ENCODE measurements at places on chromosomes 16 and 17. TPM values are rescaled to one million over a fixed set of nuclear protein-coding genes. Genes with fewer than 3 reads are reported as not detected.

GRCh38 chr16:2835638-2836493 lies 5.8 kb downstream of the ZG16B start:
- no peak for DNase-seq

DNA sequence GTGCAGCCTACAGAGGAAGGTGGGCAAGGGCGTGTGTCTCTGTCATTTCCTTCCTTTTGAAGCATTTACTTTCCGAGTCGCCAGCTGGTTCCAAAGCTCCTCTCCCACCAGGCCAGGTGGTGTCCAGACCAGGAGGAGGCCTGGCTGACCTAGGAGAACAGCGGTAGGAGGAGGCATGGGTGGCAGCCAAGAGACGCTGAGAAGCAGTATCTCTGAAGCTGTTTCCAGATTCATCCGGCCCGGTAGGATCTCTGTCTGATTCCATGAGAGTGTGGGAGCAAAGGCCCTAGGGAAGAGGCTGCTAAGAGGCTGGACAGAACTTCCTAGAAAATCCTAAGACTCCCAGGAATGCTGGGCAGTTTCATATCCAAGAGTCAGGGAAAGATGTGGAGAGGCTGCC lies 20.3 kb downstream of the MEOX1 start:
- DNase-seq, result no peak

- DNase-seq, result no peak
Measured at GRCh38 chr16:88865310-88865709, 1.1 kb downstream of the PABPN1L start.

DNA sequence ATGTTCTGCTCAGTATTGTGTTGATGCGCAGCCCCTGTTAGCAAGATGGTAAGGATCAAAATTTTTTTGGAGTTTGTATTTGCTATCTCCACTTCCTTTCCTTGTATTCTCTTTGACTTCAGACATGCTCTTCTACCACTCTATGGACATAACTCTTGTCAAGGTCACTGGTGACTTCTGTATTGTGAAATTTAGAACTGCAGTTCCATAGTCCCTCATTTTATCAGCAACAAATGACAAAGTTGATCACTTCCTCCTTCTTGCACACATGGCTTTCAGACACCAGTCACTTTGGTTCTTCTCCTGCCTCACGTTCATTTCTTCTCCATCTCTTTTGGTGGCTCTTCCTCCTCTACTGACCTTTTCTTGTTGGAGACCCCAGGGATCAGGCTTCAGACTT lies 21.1 kb downstream of the COX11 start:
- no peak for DNase-seq

DNA sequence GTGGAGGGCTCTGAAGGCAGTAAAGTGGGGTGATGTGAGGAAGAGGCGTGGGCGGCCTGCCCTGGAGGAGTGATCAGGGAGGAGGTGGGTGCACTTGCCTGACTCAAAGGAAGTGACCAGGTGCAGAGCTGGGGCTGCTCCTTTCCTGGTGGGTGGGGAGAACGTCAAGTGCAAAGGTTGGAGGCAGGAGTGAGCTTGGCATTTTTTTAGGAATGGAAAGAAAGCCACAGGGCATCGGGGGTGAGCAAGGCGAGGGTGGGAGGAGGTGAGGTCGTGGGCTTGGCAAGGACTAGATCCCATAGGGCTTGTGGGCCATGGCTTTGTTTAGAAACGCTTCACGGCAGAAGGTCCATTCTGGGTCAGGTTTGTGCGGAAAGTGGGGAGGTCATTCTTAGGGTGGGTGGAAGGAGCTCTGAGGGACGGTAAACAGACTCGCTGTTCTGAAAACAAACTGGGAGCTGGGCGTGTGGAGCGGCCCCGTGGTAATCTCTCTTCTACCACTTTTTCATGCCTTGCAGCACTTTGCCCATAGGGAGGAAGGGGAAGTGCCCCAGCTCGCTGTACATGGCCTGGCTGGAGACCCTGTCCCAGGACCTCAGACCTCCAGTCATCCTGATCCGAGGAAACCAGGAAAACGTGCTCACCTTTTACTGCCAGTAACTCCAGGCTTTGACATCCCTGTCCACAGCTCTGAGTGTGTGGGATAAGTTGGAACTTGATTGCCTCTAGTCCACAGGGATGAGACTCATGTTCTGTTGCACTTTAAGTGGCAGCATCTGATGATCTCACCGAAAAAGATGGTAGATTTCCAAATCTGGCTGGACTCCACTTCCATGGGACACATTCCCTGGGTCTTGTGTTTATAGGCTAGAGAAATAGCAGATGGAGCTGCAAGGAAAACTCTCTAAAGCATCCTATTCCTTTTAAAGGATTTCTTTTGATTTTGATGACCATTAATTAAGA lies 18.9 kb upstream of the HERPUD1 start:
- DNase-seq, result no peak

- no peak for DNase-seq
Measured at GRCh38 chr16:26830428-26831127, 236.1 kb upstream of the C16orf82 start.

GRCh38 chr17:82024859-82025258 lies 1.8 kb downstream of the LRRC45 start:
- DNase-seq, result no peak

- no peak for DNase-seq
Measured at GRCh38 chr16:58656899-58657298, 27.3 kb upstream of the CNOT1 start.

DNA sequence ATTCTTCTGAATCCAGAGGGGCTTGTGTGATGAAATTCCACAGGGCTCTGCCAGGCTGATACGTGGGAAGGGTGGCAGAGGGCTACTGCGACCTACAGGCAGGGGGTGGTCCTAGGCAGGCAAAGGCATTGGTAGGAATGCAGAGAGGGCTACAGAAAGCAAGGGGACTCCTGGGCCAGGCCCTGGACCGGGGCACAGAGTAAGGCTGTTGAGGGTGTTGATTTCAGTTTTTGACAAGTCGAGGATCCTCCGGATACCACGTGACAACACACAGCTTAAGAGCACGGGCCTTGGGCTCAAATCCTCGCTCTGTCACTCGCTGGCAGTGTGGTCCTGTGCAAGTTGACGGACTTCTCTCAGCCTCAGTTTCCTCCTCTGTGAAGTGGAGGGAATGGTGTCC lies 19.1 kb upstream of the DOC2B start:
- DNase-seq, result no peak

DNA sequence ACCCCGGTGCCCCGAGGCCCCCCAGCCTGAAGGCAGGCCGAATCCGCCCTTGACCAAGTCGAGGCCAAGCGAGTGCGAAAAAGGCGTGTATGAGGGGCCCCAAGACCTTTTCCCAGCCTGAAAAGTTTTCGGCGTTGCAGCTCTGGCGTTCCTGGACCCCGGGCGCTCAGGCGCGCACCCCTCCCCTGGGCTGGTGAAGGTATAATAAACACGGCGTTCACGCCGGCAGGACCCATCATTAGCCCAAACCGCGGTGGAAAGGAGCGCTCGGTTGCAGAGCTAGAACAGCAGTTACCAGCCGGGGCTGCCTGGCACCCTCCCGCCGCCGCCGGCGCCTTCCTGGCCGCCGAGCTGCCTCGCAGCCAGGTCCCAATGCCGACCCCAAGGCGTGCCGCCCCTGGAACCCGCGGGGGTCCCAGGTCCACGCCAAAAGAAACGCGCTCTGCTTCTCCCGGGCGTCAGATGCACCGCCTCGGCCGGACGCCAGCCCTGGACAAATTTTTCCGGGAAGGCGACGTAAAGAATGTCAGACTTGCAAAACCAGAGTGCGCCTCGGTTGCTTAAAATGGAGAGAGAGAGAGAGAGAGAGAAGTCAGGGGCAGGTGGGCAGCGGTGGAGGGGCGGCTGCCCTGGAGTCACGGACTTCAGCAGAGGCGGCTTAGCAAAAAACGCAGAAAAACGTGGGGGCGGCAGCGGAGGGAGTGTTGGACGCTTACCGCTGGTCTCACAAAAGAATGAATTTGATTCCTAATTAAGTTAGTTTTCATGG lies 11.5 kb upstream of the FOXF1 start:
- DNase-seq, result no peak

- no peak for DNase-seq
Measured at GRCh38 chr17:28738680-28739384, 5.0 kb upstream of the TRAF4 start.

- DNase-seq, result peak; percentile 67
Measured at GRCh38 chr17:77802811-77803220, 155.7 kb upstream of the TNRC6C start.

DNA sequence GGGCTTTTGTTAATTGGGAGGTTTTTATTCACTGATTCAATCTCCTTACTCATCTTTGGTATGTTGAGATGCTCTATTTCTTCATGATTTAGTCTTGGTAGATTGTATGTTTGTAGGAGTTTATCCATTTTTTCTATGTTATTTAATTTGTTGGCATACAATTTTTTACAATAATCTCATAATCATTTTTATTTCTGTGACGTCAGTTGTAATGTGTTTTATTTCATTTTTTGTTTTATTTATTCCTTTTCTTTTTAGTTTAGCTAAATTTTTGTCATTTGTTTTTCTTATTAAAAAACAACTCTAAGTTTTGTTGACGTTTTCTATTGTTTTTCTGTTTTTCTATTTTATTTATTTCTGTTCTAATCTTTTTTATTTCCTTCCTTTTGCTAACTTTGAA lies 389.8 kb downstream of the HS3ST3B1 start:
- DNase-seq, result no peak

DNA sequence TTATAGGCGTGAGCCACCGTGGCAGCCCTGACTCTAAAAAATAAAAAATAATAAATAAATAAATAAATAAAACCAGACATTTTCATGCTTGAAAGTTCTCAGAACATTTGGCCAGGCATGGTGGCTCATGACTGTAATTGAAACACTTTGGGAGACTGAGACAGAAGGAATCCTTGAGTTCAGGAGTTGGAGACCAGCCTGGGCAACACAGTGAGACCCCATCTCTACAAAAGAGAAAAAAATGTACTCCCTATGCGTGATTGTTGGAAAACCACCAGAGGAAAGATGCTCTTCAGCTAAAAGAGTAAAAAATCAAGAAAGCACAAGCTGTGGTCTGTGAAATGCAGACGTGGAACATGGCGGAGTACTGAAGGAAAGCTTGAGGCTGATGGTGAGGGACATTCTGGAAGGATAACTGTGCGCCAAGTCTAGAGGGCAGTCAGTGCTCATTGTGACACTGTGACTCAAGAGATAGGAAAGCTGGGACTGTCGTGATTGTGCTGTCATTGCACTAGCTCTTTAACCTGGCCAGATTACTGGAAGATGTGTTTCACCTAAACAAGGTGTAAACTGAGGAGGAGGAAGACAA lies 4.2 kb upstream of the PRSS27 start:
- no peak for DNase-seq

GRCh38 chr17:69646729-69647128 lies 232.2 kb downstream of the MAP2K6 start:
- no peak for DNase-seq

DNA sequence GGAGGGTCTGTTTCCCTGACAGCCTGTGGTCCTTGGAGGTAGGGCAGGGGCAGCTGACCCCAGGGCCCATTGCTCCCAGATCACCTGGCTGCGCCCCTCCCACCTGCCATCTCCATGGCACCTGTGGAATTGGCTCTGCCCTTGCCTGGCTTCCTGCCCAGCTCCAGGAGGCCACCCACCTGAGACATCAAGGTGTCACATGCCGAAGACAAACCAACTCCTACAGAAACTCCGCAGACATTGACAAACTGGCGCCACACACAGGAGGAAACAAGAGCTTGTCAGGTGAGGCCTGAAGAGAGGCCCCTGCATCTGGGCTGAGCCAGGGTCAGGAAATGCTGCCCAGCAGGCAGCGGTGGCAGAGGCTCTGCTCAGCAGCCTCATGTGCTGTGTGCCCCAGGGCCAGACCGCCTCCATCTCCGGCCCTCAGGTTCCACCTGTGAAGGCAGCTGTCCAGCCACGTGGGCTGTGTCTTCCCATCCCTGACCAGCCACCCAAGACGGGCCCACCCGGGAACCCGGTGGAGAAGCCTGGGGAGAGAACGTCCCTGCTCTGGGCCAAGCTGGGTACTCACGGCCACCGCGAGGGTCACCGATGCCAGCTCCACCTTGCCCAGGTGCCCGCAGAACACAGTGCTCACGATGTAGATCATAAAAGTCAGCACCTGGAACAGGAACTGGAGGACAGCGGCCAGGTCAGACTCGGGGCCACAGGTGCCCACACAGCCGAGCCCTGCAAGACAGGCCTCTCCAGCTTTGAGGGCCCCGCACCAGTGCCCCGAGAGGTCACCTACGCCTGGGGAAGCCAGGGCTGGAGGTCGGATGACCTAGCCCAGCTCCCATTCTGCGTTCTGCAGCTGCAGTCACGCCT lies 1.6 kb downstream of the SLC47A2 start:
- no peak for DNase-seq

The CES1 gene
- 3.7 TPM for polyA plus RNA-seq

The ASB16 gene
- polyA plus RNA-seq, result 2.2 TPM

The LRRC46 gene
- 3.4 TPM for polyA plus RNA-seq

The HSD17B1 gene
- 3.4 TPM for polyA plus RNA-seq

The CD7 gene
- 0.34 TPM for polyA plus RNA-seq

The SPATA32 gene
- polyA plus RNA-seq, result 0.22 TPM

Data from renal cortex interstitium (tissue), 15 donors.